ENCODE measurements at places on chromosomes 12 and 14.
A peak's percentile ranks its signal among the peaks of the same experiment; 100 is the strongest.

- DNase-seq: no peak
These were observed 3.7 kb downstream of the HIF1A start for GRCh38 chr14:61699027-61699426.

- DNase-seq: peak; percentile 91
These were observed 759 bp upstream of the KLC1 start for GRCh38 chr14:103628221-103628683.

DNA sequence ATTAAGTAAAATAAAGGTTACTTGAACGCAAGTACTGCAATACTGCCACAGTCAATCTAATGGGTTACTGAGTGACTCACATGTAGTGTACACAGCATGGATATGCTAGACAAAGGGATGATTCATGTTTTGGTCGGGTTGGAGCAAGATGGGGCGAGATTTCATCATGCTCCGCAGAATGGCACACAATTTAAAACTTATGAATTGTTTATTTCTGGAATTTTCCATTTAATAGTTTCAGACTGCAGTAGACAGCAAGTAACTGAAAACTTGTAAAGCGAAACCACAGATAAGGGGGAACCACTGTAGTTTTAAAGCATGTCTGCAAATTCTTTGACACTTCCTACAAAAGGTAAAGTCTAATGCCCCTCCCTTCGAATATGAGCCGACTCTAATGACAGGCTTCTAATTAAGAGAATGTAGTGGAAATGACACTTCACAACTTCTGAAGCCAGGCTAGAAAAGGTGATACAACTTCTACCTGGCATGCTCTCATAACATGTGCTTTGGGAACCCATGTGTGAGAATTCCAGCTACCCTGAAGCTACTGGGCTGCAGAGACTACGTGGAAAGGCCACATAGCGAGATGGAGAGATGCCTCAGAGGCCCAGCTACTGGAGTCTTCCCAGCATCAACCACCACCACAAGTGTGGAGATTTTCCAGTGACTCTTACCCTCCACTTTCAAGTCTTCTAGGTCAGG, 13.9 kb upstream of the TCP11L2 start:
- DNase-seq: peak; percentile 60

DNA sequence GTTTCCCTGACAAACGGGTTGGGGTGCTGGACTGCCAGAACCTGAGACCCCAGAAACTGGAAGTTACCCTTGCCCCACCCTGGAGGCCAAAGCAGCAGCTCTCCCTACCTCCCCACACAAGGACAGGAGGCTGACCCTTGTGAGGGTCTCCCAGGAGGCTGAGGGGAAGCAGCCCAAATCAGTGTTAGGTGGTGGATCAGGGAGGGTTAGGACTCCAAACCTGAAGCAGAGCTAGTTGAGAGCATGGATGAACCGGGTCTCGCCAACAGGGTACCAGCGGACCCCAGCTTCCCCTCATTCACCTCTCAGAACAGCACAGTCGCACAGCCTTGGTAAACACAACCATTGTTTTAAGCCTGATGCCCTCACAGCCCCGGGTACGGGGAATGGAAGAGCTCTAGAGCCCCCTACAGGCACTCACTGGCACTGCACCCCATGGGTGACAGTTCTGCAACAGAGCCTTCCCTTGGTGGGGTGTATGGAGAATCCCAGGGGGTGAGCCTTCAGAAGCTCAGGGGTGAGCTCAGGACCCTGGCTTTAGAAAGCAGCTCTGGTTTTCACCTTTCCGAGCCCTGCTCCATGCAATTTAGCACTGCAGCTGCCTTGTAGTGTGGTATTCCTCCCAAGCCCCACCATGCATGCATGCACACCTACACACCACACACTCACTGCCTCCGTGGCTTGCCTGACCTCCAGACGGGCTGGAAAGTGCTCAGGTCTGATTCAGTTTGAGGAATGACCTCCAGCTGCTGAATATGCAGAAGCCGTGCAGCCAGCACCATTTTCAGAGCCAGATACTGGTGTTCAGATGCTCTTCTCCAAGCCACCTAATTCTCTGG, 11.2 kb downstream of the ESRRB start:
- DNase-seq: peak; percentile 89

GRCh38 chr14:24712909-24713308, 78.9 kb upstream of the GZMB start:
- no peak for DNase-seq

Measured in islet precursor cell (in vitro differentiated cells).